ENCODE measurements at places on chromosomes 13 and 19.
A peak's percentile ranks its signal among the peaks of the same experiment; 100 is the strongest.

- DNase-seq, result no peak
Observed at GRCh38 chr13:40123962-40124632, 468.6 kb downstream of the COG6 start.

- no peak for DNase-seq
Observed at GRCh38 chr19:35216833-35217648, 11.5 kb downstream of the FAM187B start.

DNA sequence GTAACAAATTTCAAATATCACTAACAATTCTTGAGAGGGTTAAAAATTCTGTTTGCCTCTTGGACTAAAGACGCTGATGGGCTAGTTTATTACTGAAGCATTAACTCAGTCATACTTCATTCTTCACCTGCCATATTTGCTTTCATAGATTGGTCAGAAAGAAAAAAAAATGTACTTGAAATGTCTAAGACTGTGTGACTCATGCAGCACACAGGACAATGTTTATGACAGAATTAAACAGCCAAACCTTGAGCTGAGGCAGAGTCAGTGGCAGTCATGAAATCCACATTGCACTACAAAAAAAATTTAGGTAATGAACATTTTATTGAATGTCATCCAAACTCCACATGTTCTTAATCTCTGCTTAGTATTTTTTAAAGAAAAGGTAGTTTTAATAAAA, 135.6 kb downstream of the PRR20E start:
- DNase-seq, result no peak

GRCh38 chr13:93660391-93661063, 433.9 kb downstream of the GPC6 start:
- DNase-seq, result no peak

GRCh38 chr13:50123862-50124535, 108.8 kb downstream of the KCNRG start:
- DNase-seq, result peak; percentile 87

- no peak for DNase-seq
Observed at GRCh38 chr13:82963226-82964099, 918.8 kb downstream of the SLITRK1 start.

- no peak for DNase-seq
Observed at GRCh38 chr19:47411101-47411500, 8.2 kb downstream of the MEIS3 start.

DNA sequence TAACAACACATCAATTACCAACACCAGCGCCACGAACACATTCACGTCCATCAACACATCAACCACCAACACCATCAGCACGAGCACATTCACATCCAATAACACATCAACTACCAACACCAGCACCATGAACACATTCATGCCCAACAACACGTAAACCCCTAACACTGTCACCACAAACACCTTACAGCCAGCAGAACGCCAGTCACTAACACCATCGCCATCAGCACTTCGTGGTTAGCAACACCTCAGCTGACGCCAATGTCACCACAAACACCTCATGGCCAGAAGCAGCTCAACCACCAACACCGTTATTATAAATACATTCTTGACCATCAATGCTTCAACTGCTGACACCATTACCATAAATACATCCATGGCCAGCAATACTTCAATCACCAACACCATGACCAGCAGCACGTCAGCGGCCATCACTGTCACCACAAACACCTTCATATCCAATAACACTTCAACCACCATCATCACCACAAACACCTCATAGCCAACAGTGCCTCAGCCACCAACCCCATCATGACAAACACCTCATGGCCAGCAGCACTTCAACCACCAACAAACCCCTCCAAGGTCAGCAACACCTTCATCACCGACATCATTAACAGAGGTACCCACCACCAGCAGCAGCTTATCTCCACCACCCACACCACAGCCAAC, 9.4 kb downstream of the FCER2 start:
- no peak for DNase-seq

- no peak for DNase-seq
Observed at GRCh38 chr13:22311734-22312404, 641.0 kb downstream of the FGF9 start.
